Activated CD4-positive, alpha-beta T cell treated with anti-CD3 and anti-CD28 coated beads for 36 hours (primary cell): ENCODE measurements at places on chromosomes 11 and 22. TPM values are rescaled to one million over a fixed set of nuclear protein-coding genes. Genes with fewer than 3 reads are reported as not detected.
A peak's percentile ranks its signal among the peaks of the same experiment; 100 is the strongest.

DNA sequence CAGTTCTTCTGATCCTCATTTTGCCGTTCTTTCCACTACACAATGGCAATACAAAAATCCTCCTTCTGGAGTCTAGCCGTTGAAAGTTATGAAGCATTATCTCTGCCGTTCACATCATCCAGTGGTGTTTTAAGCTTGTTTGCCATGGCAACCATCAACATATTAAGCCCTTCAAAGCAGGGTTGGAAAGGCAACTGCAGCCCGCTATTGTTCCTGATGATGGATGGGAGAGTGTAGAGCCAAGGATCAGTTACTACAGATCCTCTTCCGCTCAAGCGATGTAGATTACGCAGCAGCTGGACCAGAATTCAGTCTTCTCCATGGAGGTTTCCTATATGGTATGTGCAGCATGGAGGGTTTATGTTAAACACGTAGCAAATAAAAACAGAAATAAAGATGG lies 352.7 kb downstream of the NTM start:
- H3K27me3 ChIP-seq = peaks cover 2% of the 10 kb centered on the region
- no peak for DNase-seq
- H3K27ac ChIP-seq = no peak overlapping the region
- no peaks in the 10 kb centered on the region for H3K36me3 ChIP-seq
- H3K4me1 ChIP-seq = no peaks in the 10 kb centered on the region

DNA sequence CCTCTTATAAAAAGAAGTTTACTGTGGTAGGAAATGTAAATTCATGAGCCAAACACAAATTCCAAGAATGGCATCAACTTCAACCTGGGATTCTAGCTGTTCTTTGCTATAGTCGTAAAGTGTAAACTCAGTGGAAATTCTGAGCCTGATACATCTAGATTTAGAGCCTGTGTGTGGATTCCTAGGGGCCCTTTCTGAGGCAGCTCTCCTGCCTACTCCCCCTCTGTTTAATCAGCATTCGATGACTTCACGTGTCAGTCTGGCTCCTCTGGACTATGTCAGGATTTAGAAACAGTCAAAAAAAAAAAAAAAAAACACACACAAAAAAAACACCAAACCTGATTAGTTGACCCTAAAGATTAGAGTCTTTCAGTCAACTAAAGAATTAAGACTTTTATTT lies 93.1 kb upstream of the SC5D start:
- DNase-seq = no peak
- H3K27ac ChIP-seq = no peak overlapping the region
- no peak overlapping the region for H3K4me3 ChIP-seq
- no peaks in the 10 kb centered on the region for H3K36me3 ChIP-seq

DNA sequence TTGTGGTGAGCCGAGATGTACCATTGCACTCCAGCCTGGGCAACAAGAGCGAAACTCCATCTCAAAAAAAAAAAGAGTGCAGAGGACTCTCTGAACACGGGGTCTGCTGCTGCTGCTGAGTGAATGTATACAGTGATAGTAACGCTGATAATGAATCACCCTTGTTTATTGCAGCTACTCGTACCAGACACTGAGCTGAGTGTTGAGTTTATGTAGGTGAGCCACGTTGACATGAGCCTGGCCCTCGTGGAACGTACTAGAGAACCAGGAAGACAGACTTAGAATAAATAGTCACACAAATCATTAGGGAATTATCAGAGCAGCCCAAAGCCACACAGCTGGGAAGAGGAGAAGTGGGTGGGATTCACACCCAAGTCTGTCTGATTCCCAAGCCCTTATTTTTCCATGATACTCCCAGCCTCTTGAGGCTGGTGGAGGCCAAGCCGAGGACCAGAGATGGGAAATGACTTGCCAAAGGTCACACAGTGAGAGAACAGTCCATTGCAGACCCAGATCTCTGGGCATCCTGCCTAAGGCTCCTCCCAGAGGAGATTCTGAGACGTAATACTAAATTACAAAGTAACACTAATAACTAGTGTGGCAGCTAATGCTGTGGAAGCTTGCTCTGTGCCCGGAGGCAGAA lies 34.8 kb downstream of the MB start:
- H3K27me3 ChIP-seq = peaks cover 4% of the 10 kb centered on the region
- no peak overlapping the region for H3K4me3 ChIP-seq
- no peaks in the 10 kb centered on the region for H3K36me3 ChIP-seq
- no peaks in the 10 kb centered on the region for H3K4me1 ChIP-seq
- no peak overlapping the region for H3K27ac ChIP-seq

DNA sequence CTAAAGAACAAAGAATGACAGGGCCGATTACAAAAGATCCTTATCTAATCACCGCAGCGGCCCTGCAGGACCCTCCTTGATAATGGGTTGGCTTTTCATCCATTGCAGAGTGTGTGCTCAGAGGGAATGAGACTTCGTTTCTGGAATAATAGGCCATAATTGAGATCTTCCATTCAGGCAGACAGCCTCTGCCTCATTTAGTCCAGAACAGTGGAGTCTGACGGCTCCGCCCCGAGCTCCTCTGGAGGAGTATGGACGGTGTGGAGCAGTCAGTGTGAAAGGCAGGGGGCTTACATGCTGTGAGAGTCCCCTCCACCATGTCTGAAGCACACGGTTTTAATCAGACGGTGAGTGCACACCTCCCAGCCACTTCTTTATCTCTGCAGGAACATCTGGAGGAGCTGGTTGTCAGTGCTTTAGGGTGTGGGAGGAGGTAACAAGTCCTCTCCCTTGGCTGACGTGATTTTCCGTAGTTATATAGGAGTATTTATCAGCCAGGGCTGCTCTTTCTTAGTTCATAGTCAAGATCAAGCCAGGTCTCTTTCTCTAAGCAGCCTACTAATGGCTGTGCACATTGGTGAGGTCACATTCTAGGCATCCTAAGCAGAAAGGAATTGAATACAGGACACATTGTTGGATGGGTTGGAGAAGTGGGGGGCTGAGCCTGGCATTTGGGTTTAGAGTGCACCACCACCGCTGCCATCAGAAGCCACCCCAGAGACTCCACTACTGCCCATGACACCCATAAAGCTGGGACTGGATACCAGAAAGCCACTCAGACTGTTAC lies 1477.9 kb downstream of the TBC1D22A start:
- peaks cover 2% of the 10 kb centered on the region for H3K27me3 ChIP-seq
- H3K27ac ChIP-seq = no peak overlapping the region
- no peak overlapping the region for H3K4me3 ChIP-seq
- DNase-seq = no peak
- H3K36me3 ChIP-seq = no peaks in the 10 kb centered on the region
- H3K4me1 ChIP-seq = peaks cover 2% of the 10 kb centered on the region

DNA sequence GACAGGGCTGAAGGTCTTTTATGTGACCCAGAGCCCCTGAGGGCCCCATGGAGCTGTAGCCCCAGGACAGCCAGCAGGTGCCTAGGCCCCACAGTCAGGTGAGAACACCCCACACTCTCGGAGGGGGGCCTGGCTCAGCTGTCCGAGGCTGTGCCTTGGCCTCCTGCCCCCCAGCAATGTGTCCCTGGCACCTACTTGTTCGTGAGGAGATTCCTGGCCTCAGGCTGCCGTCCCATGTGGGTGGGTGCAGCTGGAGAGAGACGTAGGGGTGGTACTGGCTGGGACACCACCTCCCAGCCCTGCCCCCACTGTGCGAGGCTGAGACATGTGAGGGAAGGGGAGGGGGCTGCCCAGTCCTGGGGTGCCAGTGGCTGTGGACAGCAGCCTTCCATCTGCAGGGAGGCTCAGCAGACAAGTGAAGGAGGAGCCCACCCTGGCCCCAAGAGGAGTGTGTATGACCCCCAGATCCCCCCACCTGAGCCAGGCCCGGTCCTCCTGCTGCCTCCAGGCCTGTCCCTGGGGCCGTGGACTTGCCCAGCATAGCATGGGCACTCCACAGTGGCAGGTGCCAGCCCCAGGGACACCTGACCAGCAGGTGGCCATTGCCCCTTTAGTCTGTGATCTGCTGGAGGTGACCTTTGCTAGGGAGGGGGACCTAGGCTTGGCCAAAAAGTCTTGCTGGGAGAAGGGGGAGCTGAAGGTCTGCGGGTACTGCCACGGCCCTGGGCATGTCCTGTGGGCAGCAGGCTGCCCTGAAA lies 17.0 kb downstream of the IL17REL start:
- H3K4me1 ChIP-seq = peaks cover 12% of the 10 kb centered on the region
- DNase-seq = peak; percentile 4
- H3K27ac ChIP-seq = no peak overlapping the region
- H3K27me3 ChIP-seq = peaks cover 2% of the 10 kb centered on the region
- peaks cover 4% of the 10 kb centered on the region for H3K36me3 ChIP-seq
- H3K4me3 ChIP-seq = no peak overlapping the region

DNA sequence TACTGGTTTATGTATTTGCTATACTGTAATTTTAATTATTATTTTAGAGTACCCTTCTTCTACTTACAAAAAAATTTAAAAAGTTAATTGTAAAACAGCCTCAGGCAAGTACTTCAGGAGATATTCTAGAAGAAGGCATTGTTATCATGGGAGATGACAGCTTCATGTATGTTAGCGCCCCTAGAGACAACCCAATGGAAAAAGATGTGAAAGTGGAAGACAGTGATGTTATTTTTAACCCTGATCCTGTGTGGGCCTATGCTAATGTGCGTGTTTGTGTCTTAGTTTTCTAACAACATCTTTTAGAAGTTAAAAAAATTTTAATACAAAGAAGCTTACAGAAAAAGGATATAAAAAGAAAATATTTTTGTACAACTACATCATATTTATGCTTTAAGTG lies 205.0 kb downstream of the FAM76B start:
- no peak overlapping the region for H3K4me3 ChIP-seq
- H3K4me1 ChIP-seq = peaks cover 17% of the 10 kb centered on the region
- H3K36me3 ChIP-seq = peaks cover 1% of the 10 kb centered on the region
- DNase-seq = no peak
- no peaks in the 10 kb centered on the region for H3K27me3 ChIP-seq

DNA sequence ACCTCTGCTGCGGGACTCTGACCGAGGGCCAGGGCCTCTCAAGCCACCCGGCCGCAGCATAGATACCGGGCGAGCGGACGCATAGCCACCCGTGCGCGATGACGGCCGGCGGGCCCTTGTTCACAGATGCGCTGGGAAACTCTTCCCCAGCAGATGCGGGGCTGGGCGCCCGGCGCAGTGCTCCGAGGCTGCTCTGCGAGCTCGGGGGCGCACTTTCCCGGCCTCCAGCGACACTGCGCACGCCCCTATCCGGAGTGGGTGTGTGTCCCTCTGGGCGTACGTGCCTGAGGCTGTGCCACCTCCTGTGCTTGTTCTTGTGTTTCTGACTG lies 104.7 kb upstream of the E2F8 start:
- peak; percentile 5 for DNase-seq
- H3K27ac ChIP-seq = no peak overlapping the region
- no peaks in the 10 kb centered on the region for H3K36me3 ChIP-seq
- H3K27me3 ChIP-seq = peaks cover 63% of the 10 kb centered on the region
- peaks cover 5% of the 10 kb centered on the region for H3K4me1 ChIP-seq

- H3K36me3 ChIP-seq = no peaks in the 10 kb centered on the region
- H3K27ac ChIP-seq = no peak overlapping the region
- H3K4me3 ChIP-seq = no peak overlapping the region
- no peaks in the 10 kb centered on the region for H3K4me1 ChIP-seq
Observed at GRCh38 chr22:24685531-24686190, 82.7 kb downstream of the GGT1 start.

- DNase-seq = no peak
- H3K27me3 ChIP-seq = no peaks in the 10 kb centered on the region
- H3K4me1 ChIP-seq = peaks cover 32% of the 10 kb centered on the region
- H3K36me3 ChIP-seq = peaks cover 41% of the 10 kb centered on the region
Observed at GRCh38 chr11:111765320-111765983, 737 bp downstream of the PPP2R1B start.

GRCh38 chr22:30606455-30607299 lies at the start of gene TCN2:
TCN2 (plus strand) TSS chr22:30607174; CDS start chr22:30607332, 158 bp downstream.
- H3K27me3 ChIP-seq = peaks cover 2% of the 10 kb centered on the region
- H3K36me3 ChIP-seq = no peaks in the 10 kb centered on the region
- peak; percentile 73 for DNase-seq

DNA sequence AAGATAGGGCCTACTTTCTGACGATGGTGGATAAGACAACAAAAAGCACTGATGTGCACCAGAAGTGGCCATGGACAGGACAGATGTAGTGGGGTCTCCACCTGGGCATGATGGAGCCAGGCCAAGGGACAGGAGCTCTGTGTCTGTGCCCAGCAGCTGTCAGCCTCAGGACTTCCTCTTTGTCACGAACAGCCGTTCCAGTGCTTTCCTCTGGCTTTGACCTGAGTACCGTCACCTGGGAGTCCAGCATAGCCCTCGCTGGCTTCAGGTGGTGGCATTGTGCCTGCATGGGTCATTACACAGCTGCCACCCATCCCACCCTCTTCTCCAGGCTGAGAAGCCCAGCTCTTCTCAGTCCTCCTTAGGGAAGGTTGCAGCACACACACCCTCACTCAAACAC lies 137.8 kb downstream of the GRIK4 start:
- H3K4me1 ChIP-seq = no peaks in the 10 kb centered on the region
- no peaks in the 10 kb centered on the region for H3K36me3 ChIP-seq
- H3K27me3 ChIP-seq = peaks cover 12% of the 10 kb centered on the region
- H3K4me3 ChIP-seq = no peak overlapping the region
- DNase-seq = no peak
- H3K27ac ChIP-seq = no peak overlapping the region

DNA sequence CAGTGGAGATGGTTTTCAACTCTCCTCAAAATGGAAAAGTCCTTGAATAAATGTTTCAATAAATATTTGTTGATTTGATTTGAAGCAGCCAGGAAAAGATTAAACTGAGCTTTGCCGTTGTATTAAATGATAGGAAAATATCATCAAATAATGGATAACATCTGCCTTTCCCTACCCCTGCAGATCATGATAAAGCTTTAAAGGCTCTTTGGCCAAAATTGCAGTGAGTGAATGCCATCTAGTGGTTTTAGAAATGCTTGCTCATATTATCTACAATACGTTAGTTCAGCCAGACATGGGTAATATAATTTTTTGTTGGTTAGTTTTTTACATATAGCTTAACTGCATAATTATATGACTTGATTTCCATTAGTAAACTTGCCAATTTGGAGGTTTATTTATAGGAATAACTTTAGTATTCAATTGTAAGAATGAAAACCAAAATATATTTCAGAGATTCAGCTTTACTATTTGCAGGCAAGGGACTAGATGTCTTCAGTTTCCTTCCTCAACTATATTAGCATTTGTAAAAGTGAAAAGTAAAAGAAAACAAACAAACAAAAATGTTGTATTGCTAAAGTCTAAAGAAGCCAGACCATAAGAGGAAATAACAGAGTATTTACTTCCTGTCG lies 159.2 kb downstream of the MSANTD4 start:
- H3K4me1 ChIP-seq = no peaks in the 10 kb centered on the region
- DNase-seq = no peak
- H3K27me3 ChIP-seq = peaks cover 3% of the 10 kb centered on the region
- no peak overlapping the region for H3K27ac ChIP-seq
- H3K36me3 ChIP-seq = no peaks in the 10 kb centered on the region

GRCh38 chr22:49855251-49855911 lies 1.7 kb downstream of the ZBED4 start:
- peak overlapping the region; percentile 17 for H3K27ac ChIP-seq
- H3K4me1 ChIP-seq = peaks cover 40% of the 10 kb centered on the region
- no peak for DNase-seq

The APOA4 gene
- not detected for total RNA-seq

The RIN1 gene
- total RNA-seq = 1.5 TPM

The MYBPC3 gene
- not detected for total RNA-seq

The SHANK3 gene
- 0.14 TPM for total RNA-seq

The TEX12 gene
- 0.32 TPM for total RNA-seq
